Stimulated activated CD4-positive, alpha-beta T cell treated with anti-CD3 and anti-CD28 coated beads, TNF-alpha, amount 100 ng/mL, for 48 hours (primary cell): ENCODE measurements at places on chromosomes 2 and 18.
A peak's percentile ranks its signal among the peaks of the same experiment; 100 is the strongest.

- DNase-seq: no peak
Measured at GRCh38 chr2:40097691-40098385, 318.8 kb upstream of the THUMPD2 start.

DNA sequence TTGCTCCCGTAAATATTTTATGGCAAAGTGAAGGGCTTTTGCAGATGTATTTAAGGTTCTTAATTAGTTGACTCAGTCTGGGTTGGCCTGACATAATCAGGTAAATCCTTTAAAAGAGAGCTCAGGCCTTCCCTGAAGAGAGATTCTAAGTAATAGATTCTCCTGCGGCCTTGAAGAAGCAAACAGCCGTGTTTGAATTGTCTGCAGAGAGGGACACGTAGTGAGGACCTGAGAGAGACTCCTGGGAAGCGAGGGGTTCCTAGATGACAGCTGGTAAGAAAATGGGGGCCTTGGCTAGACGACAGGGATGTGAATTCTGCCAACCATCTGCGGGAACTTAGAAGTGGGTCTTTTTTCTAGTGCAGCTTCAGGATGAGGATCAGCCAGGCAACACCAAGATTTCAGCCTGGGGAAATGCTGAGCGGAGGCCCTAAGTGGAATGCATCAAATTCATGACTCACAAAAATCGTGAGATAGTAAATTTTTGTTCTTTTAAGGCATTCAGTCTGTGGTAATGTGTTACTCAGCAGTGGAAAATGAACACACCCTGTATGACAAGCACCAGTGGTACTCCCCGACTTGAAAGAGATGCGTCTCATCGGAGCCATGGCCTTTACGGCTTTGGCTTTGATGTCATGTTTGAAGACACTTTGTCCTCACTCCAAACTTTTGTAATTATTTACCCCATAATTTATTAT is 62.1 kb upstream of the SMIM21 start:
- DNase-seq: no peak

- no peak for DNase-seq
Measured at GRCh38 chr18:25180973-25181548, 170.9 kb downstream of the ZNF521 start.

- DNase-seq: no peak
Measured at GRCh38 chr2:218476676-218477075, 57.8 kb downstream of the VIL1 start.

DNA sequence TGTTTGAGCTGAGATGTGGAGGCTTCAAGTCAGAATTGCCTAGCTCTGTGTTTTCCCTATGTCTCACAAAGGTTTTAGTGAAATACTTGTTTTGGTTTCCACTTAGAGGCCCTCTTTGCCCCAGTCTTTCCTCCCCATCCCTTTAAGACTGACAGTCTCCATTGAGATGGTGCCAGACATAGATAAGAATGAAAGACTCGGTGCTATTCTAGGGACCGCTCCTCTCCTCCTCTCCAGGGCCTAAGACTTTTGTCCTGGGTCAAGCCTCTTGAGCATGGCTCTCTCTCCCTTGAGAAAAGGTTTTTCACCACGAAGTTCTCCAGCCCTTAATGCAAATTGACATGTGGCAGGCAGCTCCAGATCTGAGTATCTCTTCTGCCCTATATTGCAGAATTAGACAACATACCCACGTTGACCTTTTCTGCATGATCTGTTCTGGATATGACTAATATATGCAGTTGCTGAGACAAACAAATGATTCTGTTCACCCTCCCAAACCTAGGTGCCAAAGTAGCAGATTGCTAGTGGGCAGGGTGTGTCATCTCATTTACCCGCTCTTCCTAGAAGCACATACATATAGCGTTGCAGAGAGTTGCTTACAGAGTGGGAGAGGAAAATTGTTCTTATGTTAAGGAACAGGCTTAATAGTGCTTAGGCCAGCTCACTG is 47.5 kb upstream of the ACSL3 start:
- DNase-seq: no peak

- no peak for DNase-seq
Measured at GRCh38 chr18:50816419-50817166, 3.2 kb downstream of the MRO start.

DNA sequence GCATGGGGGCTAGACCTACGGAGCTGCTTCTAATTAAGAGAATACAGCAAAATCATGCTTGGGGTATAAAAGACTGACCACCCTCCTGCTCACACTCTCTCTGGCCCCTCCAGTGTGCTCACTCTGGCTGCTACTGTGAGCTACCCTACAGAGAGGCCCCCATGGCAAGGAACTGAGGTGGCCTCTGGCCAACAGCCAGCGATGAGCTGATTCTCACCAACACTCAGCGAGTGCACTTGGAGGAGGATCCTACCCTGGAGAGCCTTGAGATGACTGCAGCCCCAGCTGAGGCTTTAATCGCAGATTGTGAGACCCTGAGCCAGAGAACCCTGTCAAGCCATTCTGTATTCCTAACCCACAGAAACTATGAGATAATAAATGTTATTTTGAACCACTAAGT is 88.2 kb downstream of the GFPT1 start:
- DNase-seq: no peak

GRCh38 chr18:11096411-11096810 is 53.0 kb downstream of the PIEZO2 start:
- DNase-seq: no peak

- no peak for DNase-seq
Measured at GRCh38 chr2:69191634-69192033, 178.7 kb downstream of the ANTXR1 start.

DNA sequence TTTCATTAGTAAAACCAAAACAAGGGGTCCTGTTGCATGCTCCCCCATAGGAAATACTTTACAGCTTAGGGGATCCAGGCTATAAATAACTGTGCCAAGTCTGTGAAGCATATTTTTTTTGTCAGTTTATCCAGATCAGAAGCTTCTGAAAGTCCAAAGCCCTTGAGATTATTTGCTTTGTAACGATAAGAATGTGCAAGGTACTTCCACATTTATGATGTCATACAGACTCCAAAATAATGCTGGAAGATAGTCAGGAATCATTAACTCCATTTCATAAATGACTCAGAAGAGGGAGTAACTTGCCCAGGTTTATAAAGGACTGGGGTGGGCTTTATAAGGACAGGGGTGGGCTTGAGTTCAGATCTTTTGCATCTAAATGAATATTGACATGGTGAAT is 29.3 kb downstream of the RDH14 start:
- DNase-seq: no peak

- DNase-seq: no peak
Measured at GRCh38 chr2:70514612-70515055, 39.0 kb downstream of the TGFA start.

DNA sequence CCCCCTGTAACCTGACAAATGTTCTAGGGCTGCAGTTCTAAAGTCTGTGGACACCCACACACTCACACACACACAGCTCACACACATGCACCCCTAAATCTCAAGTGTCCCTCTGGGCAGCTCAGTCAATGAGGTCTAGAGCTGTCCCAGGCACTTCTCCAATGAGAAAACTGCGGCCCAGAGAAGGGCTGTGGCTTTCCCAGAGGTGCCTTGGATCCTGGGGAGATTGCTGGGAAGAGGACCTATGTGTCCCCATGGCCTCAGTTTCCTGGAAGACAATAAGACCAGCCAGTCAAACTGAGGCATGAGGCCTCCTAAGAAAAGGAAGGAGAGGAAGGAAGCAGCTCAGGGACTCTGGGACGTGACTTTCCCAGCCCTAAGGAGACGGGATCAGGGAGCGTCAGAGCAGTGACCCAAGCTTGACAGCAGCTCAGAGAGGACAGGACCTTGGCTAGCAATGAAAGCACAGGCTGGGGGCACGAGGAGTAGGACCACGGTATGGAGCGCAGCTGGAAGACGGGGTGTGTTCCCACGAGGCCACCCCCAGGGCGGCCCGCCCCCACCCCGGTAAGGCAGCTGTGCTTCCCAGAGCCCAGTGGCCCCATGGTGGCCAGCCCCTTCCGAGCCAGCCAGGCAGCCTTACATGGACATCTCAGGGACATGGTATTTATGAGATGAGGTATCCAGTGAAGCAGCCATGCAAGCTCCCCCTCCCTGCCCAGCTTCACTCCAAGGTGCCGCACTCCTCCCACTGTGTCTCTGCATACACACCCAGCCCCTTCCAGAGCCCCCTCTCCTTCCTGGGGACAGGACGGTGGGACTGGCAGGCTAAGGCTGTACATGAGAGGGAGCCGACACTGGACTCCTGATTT is 46.0 kb downstream of the TNS1 start:
- no peak for DNase-seq

DNA sequence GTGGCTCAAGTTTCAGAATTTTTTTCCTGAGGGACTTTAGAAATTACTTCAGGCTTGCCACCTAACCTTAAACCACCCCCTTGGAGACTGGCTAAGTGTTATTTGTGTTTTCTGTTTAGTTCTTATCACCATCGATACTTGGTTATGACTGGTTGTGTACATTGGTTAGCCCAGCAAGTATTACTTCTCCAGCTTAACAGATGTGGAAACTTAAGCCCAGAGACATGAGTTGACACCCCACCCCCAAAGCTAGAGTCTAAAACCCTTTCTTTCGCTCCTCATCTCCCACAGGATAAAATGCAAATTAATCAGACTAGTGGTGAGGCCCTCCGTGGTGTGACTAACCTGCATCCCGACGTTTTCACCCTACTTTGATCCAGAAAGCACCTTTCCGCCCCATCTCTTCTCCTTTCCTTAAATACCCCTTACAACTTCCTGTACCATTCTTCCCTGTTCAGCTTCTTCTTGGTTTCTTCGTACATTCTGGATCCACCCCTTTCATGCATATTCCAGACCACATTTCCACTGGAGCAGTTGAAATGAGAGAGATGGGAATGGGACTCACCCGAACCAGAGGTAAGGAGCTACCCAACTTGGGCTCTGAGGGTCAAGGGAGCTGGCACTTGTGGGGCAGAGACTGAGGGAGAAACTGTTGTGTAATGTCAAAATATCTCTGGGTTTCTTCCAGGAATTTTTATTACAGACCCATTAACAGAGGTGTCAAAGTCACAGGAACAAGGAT is 819 bp upstream of the MAP3K2 start:
- DNase-seq: no peak

- no peak for DNase-seq
Measured at GRCh38 chr2:11495844-11496681, 30.1 kb upstream of the E2F6 start.

DNA sequence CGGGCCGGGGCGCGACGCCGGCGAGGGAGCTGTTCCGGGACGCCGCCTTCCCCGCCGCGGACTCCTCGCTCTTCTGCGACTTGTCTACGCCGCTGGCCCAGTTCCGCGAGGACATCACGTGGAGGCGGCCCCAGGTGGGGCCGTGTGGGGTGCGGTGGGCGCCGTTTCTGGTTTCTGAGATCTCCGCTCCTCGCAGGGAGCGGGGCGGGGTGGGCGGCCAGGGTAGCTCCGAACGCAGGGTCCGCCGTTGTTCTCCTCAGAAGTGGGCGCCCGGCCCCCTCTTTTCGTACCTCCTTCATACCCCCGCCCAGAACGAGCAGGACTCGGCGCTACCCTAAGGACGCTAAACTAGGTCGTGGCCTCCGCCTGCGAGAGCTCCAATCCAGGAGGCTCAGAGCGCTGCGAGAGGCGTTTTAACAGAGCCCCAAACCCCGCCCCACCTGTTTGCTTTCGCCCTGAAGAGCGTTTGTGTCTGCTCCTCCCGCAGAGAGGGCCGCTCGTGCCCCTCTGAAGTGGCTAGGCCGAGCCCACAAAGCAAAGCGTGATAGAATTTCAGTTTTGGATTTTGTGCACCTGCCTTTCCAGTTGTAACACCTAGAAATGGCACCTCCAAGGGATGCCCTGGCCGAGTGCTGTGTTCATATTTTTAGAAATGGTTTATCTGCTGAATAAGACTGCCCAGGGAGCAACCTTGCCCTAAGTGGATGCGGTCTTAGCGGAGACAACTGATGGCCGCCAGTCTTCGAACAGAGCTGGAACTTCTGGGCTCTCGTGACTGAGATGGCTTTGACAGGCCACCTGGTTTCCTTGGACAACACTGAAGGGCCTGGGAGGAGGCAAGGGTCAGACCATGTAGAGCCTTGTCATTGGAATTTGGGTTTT is 626 bp downstream of the CAPN10 start:
- no peak for DNase-seq

- no peak for DNase-seq
Measured at GRCh38 chr18:59814891-59815290, 84.9 kb upstream of the PMAIP1 start.

DNA sequence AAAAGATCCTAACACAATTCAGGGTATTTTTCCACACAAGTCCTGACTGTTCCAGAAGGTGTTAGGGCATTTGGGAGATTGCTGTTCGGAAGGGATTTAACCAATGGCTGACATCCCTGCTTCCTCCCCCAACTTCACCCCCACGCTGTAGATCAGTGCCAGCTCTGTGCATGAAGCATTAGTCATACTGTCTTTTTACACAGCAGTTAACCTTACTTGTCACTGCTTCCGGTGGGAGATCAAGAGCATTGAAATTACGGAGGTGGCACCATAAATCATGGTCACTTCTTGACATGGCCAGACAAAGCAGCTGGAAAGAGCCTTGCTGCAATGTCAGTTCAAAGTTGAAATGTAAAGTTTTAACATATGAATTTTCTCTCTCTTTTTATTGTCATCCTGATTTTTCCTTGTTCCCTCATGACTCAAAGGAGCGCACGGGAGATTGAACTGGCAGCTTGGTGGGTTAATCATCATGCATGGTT is 70.2 kb downstream of the HRH4 start:
- DNase-seq: no peak

- DNase-seq: peak; percentile 12
Measured at GRCh38 chr2:120675460-120676130, 60.1 kb upstream of the GLI2 start.

GRCh38 chr2:219620546-219620945 is 6.9 kb upstream of the SLC4A3 start:
- DNase-seq: no peak

DNA sequence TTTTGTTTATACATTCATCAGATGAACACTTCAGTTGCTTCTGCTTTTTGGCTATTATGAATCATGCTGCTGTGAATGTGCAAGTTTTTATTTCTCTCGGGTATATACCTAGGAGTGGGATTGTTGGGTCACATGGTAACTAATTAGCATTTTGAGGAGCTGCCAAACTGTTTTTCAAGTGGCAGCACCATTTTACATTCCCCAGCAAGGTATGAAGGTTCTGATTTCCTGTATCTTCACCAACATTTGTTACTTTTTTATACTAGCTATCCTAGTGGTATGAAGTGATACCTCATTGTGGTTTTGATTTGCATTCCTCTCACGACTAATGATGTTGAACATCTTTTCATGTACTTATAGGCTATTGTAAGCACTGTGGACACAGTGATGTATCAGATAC is 53.9 kb downstream of the DYNC1I2 start:
- DNase-seq: no peak

DNA sequence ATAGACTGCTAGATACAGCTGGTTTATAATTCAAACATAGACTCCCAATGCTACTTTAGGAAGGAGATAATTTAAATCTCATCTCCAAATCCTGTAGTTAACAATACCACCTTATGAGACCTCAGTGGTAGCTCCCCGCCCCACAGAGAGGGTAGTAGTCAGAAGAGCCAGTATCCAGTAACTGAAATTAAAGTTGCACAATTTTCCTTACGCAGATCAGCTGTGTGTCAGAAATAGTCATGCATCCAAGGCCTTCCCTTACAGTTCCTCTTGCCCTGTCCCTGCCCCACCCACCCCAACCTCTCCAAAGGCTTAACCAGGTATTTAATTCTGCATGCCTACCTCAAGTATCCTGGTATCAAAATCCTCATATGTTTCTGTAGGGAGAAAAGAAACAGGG is 15.5 kb downstream of the MRPS5 start:
- DNase-seq: no peak

- no peak for DNase-seq
Measured at GRCh38 chr18:515156-515815, 14.8 kb upstream of the COLEC12 start.
